ENCODE measurements at places on chromosomes 11 and 22.

- no peaks in the 10 kb centered on the region for H3K36me3 ChIP-seq
- no peak overlapping the region for H3K27ac ChIP-seq
- no peak overlapping the region for H3K4me3 ChIP-seq
- no peaks in the 10 kb centered on the region for H3K4me1 ChIP-seq
- H3K27me3 ChIP-seq = no peaks in the 10 kb centered on the region
Observed at GRCh38 chr11:130772266-130773227, 143.7 kb downstream of the SNX19 start.

DNA sequence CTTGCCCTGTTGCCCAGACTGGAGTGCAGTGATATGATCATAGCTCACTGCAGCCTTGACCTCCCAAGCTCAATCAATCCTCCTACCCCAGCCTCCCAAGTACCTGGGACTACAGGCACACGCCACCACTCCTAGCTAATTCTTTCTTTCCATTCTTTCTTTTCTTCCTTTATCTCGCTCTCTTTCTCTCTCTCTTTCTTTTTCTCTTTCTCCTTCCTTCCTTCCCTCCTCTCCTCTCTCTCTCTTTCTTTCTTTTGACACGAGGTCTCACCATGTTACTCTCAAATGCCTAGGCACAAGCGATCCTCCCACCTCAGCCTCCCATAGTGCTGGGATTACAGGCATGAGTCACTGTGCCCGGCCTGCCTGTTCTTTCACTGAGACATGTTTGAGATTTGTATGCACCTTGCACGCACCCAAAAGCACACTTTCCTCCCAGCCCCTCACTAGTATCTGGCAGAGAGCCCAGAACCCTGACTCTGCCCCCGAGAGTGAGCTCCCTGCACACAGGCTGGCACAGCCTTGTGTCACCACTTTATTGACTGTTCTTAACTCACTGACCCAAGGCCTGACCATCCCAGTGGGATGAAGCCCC lies 56.8 kb downstream of the CD6 start:
- H3K36me3 ChIP-seq = no peaks in the 10 kb centered on the region
- H3K4me3 ChIP-seq = no peak overlapping the region
- H3K4me1 ChIP-seq = peaks cover 7% of the 10 kb centered on the region
- no peaks in the 10 kb centered on the region for H3K27me3 ChIP-seq
- no peak for DNase-seq
- no peak overlapping the region for H3K27ac ChIP-seq

DNA sequence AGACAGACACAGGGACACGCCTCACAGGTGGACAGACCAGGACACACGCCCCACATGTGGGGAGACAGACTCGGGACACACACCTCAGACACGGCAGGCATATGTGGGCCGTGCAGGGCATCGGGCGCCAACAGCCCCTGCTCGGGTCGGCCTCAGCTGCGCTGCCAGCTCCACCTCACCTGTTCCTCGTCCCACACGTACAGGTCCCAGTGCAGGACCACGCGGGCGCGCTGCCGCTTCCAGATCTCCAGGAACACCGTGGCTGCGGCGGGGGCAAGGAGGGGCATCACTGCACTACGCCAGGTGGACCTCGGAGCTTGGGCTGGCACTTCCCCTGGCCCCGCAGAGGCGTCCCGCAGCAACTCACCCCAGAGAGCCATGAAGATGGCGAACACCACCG lies 12.4 kb downstream of the ANO9 start:
- DNase-seq = no peak
- H3K27me3 ChIP-seq = no peaks in the 10 kb centered on the region
- H3K36me3 ChIP-seq = no peaks in the 10 kb centered on the region
- H3K4me3 ChIP-seq = no peak overlapping the region
- no peak overlapping the region for H3K27ac ChIP-seq
- H3K4me1 ChIP-seq = no peaks in the 10 kb centered on the region

DNA sequence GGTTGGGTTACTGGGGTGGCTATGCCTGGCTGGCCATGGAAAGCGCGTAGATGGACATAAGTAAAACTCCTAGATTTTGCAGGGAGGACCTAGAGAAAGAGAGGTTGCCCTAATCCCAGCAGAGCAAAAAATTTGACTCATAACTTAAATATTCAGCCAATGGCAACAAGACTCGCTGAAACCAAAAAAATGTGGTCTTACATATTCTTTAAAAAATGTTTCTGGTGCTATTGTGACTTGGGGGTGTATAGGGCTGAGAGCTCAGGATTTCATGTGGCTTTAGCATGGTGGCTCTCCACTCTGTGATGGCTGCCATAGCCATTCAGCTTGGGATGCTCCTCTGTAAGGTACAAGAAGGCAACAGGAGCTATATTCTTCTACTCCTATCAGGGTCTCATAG lies 27.2 kb upstream of the PDGFD start:
- H3K4me1 ChIP-seq = no peaks in the 10 kb centered on the region
- H3K27ac ChIP-seq = no peak overlapping the region
- no peak overlapping the region for H3K4me3 ChIP-seq
- H3K36me3 ChIP-seq = no peaks in the 10 kb centered on the region
- DNase-seq = no peak

DNA sequence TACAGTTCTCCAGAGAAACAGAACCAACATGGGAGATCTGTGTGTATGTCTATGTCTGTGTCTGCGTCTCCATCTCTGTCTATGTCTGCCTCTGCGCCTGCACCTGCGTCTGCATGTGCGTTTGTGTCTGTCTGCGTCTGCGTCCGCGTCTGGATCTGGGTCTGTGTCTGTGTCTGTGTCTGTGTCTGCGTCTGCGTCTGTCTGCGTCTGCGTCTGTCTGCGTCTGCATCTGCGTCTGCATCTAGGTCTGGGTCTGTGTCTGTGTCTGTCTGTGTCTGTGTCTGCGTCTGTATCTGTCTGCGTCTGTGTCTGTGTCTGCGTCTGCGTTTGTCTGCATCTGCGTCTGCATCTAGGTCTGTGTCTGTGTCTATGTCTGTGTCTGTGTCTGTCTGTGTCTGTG lies 88.4 kb upstream of the SLC22A12 start:
- no peak overlapping the region for H3K4me3 ChIP-seq
- H3K36me3 ChIP-seq = no peaks in the 10 kb centered on the region
- H3K27ac ChIP-seq = no peak overlapping the region
- H3K27me3 ChIP-seq = no peaks in the 10 kb centered on the region

GRCh38 chr11:82233201-82233600 lies 500.5 kb downstream of the FAM181B start:
- no peak overlapping the region for H3K4me3 ChIP-seq
- H3K36me3 ChIP-seq = no peaks in the 10 kb centered on the region
- no peak overlapping the region for H3K27ac ChIP-seq
- H3K4me1 ChIP-seq = no peaks in the 10 kb centered on the region

- DNase-seq = no peak
- no peaks in the 10 kb centered on the region for H3K36me3 ChIP-seq
- no peaks in the 10 kb centered on the region for H3K27me3 ChIP-seq
- H3K4me1 ChIP-seq = peaks cover 25% of the 10 kb centered on the region
Observed at GRCh38 chr22:39351689-39352214, 2.0 kb downstream of the SYNGR1 start.

DNA sequence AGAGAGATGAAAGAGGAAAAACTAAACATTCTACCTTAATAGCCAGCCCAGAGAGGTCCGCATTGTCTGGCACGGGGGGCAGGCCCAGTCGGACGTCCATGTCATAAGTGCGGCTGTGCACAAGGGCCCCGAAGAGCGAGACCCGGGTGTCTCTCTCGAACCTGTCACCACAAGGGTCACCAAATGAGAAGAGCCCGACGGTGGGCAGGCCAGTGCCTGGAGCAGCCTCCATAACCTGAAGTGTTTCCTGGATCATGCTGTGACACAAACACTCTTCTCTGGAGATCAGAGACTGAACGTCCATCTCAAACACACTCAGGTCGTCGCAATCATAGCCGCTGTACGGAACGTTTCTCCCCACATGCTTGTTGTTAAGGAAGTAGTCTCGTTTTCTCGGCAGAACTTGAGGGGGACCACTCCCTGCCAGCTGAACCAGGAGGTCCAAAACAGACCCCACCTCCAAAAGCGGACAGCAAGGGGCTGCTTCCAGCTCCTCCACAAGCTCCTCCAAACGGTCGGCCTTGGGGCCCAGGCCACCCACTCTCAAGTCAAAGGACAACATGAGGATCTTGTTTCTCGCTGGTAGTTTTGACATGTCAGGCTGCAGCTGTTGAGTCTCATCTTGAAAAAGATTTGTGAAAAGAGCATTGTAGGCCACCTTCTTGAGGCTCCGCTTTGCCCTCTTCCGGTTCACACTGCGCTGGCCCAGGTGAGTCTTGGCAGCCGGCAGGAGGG lies 971 bp downstream of the TUBGCP6 start:
- H3K4me3 ChIP-seq = peak overlapping the region; percentile 78
- no peaks in the 10 kb centered on the region for H3K27me3 ChIP-seq
- H3K4me1 ChIP-seq = peaks cover 36% of the 10 kb centered on the region
- H3K27ac ChIP-seq = peak overlapping the region; percentile 82

- no peak overlapping the region for H3K4me3 ChIP-seq
- peaks cover 8% of the 10 kb centered on the region for H3K4me1 ChIP-seq
- no peak overlapping the region for H3K27ac ChIP-seq
- no peak for DNase-seq
- no peaks in the 10 kb centered on the region for H3K27me3 ChIP-seq
Observed at GRCh38 chr11:122358292-122358691, 242.3 kb upstream of the BLID start.

GRCh38 chr22:43540529-43540923 lies 128.7 kb downstream of the MPPED1 start:
- H3K27me3 ChIP-seq = no peaks in the 10 kb centered on the region
- H3K4me1 ChIP-seq = no peaks in the 10 kb centered on the region
- no peak overlapping the region for H3K27ac ChIP-seq
- H3K4me3 ChIP-seq = no peak overlapping the region

DNA sequence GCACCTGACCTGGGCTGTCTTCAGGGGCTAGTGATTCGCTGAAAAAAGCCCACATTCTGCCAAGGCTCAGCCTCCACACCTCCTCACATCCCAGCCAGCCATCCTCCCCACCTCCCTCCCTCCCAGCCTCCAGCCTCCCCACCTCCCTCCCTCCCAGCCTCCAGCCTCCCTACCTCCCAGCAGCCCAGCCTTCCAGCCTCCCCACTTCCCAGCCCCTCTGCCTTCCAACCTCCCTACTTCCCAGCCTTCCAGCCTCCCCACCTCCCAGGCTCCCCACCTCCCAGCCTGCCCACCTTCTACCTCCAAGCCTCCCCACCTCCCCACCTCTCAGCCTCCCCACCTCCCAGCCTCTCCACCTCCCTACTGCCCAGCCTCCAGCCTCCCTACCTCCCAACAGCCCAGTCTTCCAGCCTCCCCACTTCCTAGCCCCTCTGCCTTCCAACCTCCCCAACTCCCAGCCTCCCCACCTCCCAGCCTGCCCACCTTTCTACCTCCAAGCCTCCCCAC lies 33.7 kb upstream of the TH start:
- no peaks in the 10 kb centered on the region for H3K4me1 ChIP-seq
- DNase-seq = no peak
- H3K36me3 ChIP-seq = no peaks in the 10 kb centered on the region

DNA sequence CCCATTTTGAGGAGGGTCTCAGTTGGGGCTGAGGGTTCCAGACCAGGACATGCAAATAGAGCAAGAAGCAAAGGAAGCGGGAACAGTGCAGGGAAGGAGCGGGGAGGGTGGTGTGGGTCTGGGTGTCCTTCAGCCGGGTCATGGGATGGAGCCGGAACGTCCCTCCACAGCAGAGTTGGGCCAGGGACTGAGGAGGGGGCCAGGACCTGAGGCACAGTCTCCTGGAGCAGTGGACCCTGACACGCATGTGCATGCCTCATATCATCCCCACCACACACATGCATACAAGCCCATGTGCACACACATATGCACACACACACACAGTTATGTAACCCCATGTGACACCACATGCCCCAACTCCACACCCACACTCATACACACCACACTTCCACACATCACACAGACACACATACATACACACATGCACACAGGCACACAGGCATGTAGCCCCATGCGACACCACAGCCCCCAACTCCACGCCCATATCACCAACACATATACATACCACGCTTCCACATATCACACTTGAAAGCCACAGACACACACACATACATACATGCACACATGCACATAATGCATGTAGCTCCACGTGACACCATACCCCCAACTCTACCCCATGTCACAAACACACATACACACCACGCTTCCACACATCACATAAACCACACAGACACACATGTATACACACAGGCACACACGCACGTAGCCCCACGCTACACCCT lies 1026.6 kb downstream of the BRD1 start:
- H3K27ac ChIP-seq = no peak overlapping the region
- H3K36me3 ChIP-seq = no peaks in the 10 kb centered on the region
- H3K4me1 ChIP-seq = no peaks in the 10 kb centered on the region
- H3K4me3 ChIP-seq = no peak overlapping the region
- H3K27me3 ChIP-seq = no peaks in the 10 kb centered on the region
- no peak for DNase-seq

GRCh38 chr11:43758927-43759326 lies 78.4 kb downstream of the HSD17B12 start:
- no peaks in the 10 kb centered on the region for H3K36me3 ChIP-seq
- H3K4me3 ChIP-seq = no peak overlapping the region
- DNase-seq = no peak
- no peaks in the 10 kb centered on the region for H3K27me3 ChIP-seq

GRCh38 chr11:78256962-78257361 lies 68.2 kb downstream of the USP35 start:
- H3K4me1 ChIP-seq = peaks cover 17% of the 10 kb centered on the region
- peak; percentile 54 for DNase-seq
- no peaks in the 10 kb centered on the region for H3K36me3 ChIP-seq
- peak overlapping the region; percentile 46 for H3K27ac ChIP-seq
- no peaks in the 10 kb centered on the region for H3K27me3 ChIP-seq
- H3K4me3 ChIP-seq = no peak overlapping the region

DNA sequence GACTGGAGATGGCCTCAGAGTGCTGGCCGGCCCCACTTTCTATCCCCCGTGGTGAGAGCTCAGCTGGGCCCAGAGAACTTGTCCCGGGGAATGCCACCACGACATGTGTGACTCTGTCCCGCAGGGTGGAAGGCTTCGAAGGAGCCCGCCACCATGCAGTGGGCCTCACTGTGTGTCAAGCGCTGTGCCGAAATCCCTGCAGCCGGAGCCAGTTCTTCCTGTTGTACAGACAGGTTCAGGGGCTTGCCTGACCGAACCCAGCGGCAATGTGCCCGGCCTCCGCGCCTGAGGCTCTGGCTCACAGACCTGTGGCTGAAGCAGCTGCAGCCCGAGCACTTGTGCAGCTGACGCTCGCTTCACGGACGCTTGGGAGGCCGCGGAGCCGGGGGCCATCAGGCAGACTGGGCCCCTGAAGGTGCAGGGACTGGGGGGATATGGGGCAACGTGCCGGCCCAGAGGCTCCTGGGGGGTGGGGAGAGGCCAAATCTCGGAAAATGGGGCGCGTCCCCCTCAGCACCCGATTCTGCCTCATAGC lies 650 bp downstream of the PPM1F start:
- peak overlapping the region; percentile 80 for H3K4me3 ChIP-seq
- peak; percentile 53 for DNase-seq
- no peaks in the 10 kb centered on the region for H3K27me3 ChIP-seq
- peaks cover 10% of the 10 kb centered on the region for H3K4me1 ChIP-seq
- H3K27ac ChIP-seq = peak overlapping the region; percentile 50

Measured in testis (tissue), 5 donors.